HT-29 (cell line): ENCODE measurements at places on chromosomes 12 and 14.

- DNase-seq, result no peak
Measured at GRCh38 chr12:62808166-62808879, 126.6 kb downstream of the PPM1H start.

GRCh38 chr12:31325524-31325875, 450 bp downstream of the SINHCAF start:
- DNase-seq, result no peak

DNA sequence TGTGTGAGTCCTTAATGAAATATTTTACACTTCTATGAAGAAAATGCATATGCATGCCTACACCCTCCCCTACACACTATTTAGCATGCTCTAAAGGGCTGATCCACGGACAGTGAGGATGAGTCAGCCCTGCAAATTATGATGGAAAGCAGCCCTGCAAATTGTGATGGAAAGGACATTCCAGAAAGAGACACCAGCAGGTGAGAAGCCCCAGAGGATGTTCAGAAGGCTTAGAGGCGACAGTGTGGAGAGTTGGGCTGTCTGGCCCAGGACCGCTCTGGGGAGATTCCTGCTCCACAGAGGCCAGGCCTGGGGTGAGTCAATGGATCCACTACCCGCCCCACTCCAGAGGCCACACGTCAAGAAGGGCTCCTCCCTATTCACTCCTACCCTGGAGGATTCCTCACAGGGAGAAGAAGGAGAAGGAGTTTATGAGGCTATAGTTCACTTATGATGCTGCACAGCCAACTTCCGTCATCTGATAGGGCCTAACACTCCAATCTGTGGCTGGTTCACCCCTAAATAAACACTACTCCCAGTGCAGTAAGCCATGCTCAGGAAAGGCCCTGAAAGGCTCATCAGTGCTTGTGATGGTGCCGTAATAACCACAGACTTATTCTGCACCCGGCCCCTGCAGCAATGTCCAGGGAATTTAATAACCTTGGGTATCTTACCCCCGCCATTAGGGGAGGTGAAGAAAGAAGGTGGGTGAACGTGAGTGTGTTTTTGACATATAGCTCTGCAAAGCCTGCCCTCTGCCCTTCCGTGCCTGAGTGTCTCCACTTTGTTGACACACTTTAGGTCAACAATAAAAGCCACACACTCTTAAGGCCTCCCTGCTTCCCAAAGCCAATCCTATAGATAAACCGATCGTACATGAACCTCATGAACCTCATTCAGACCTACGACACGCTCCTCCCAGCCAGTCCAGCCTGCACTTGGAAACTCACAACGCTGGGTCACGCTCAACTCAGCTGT, 46.4 kb downstream of the CLMN start:
- peak; percentile 88 for DNase-seq

DNA sequence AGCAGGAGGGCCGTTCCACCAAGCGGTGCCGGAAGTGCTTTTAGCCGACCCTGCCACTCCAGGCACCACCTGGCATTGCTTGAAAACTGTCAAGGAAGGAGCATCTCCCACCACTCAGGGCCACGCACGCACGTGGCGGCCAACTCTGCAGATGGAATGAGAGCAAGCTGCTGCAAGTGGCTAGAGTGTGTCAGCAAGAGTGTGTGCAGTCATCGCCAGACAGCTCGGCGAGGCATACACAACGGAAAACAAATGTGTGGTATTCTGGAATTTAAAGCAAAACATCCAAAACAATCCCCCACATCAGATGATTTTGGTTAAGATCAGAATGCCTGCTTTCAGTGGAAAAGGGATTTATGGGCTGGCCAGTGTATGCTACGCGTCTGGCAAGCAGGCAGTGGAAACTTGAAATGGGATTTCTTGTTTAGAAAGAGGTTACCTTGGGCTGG, 11.2 kb downstream of the CD9 start:
- DNase-seq, result no peak

DNA sequence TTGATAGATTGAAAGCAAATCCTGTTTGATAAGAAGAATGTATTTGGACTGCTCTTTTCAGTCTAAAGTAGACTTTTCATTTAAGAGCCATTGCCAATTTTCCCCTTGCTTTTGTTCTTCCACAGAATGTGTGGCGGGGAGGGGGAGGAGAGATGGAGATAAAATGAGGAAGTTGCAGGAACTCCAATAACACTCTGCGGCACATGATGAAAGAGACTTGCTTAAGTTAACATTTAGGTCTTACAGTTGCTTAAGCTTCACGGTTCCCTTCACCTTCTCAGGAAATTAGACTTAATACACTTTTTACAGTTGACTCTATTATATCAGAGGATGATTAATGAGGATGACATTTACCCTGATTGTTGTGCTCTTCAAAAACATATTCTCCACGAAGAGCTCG, 537.3 kb downstream of the TMTC2 start:
- DNase-seq, result no peak

- DNase-seq, result no peak
Measured at GRCh38 chr12:112029301-112029700, 16.1 kb downstream of the ERP29 start.

GRCh38 chr14:33393895-33394368, 455.3 kb downstream of the NPAS3 start:
- DNase-seq, result no peak

GRCh38 chr12:84912198-84913128, at the start of gene SLC6A15:
Gene SLC6A15, minus strand, starts transcription at chr12:84912799. Its CDS starts 20,679 bp downstream, at chr12:84892120.
- no peak for DNase-seq

DNA sequence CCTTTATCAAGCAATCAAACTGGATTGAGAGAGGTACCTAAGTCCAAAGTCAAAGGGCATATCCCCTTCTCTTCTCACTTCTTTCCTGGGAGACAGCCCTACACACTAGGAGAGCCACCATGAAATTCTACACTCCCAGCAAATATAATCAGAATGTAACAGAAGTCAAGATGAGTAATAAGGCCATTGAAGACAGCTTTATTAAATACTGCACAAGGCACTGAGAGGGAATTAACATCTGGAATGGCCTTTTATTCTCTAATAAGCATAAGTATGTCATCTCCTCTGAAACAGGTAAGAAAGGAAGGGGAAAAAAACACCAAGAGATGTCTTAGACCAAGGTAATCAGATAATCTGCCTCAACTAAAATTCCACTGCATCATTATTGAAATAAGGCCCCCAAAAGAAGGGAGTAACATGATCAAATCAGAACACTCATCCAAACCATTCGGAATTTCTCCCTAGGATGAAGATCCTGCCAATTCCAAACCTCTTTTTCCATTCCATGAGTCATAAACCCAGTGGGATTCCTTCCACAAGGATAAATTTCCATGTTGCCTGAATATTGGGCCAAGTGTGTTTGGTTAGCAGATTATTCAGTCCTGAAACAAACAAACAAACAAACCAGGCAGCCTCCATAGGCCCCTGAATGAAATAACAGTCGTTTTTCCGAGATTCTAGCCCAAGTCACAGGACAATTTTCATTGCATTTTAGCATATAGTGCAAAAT, 19.9 kb downstream of the SLC35F4 start:
- no peak for DNase-seq

DNA sequence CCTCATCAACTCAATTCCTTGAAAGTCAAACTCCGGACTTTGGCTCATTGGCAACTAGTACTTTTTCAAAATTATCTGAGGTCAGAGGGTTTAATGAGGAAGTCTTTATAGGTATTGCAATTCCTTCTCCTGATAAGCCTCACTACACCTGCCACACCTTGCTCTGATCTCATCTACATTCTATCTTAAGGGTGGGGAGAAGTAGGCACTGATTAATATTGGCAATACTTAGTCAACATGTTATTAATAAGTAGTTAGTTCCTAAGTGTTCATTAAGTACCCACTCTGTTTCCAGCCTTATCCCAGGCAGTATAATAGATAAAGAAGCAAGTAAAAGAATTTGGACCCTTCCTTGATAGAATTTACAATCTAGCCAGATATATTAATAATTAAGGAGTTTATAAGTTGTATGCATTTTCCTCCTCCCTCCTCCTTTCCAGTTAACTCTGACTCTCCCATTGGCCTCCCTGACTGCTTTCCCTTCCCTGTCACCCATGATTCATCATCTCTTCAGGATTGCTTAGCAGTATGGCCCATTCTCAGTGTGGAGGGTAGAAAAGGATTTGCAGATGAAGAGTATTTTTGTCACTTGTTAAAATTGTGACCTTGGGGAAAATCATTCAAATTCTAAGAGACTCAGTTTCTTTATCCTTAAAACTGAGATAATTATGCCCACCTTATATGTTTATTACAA, 231.0 kb upstream of the ATP2B1 start:
- DNase-seq, result peak; percentile 43

- DNase-seq, result no peak
Measured at GRCh38 chr14:67467134-67467533, 21.4 kb downstream of the TMEM229B start.

DNA sequence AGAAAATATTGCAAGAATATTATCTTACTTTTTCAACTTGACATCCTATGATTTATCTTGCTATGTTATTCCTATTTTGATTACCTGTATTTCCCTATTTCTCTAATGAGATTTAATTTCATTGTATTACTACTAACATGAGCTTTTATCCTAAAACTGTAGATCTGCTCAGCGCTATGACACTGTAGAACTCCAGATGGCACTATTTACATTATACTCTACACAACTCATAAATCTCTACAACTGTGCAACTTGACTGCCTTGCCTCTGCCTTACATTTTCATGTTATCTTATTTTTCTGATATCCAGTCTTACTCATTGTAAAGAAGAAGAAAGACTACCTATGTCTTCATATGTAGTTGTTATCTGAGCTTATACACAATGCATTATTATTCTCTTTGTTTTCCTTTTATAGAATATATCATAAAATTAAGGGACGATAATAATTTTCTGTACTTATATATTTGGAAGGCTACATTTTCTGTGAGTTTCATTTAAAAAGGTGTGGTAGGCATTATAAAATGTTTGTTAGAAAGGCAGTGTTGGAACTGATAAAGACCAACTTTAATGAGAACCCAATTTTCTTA, 24.1 kb downstream of the NUP37 start:
- peak; percentile 32 for DNase-seq

DNA sequence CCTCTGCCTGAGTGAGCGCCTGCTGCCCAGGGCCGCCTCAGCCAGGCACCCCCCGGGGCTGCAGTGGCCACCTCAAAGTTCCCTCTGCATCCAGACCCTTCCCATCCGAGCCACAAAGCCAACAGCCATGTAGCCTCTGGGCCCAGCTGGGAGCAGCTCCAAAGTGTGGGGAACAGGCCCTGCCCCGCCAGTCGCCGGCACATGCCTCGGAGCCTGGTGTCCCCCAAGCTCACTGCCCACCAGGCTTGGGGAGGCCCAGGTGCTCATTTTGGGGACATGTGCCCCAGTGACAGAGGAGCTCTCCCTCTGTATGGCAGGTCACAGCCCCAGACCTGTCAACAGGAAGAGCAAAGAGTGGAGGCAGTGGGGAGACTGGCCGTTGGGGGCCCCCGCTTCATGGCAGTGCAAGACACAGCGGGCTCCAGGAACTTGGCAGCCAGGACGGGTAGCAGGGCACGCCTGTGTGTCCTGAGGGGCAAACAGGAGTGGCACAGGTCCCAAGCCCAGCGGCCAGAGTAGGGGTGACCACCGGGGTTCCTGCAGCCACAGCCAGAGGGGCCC, 29.9 kb downstream of the JAG2 start:
- DNase-seq, result no peak

- no peak for DNase-seq
Measured at GRCh38 chr12:44859998-44860689, 16.0 kb downstream of the NELL2 start.

GRCh38 chr14:71006200-71006563, 98.9 kb downstream of the PCNX1 start:
- no peak for DNase-seq

GRCh38 chr14:23827100-23827892, 126.3 kb upstream of the DHRS4 start:
- DNase-seq, result no peak

- no peak for DNase-seq
Measured at GRCh38 chr12:29212682-29213403, 63.8 kb downstream of the FAR2 start.

DNA sequence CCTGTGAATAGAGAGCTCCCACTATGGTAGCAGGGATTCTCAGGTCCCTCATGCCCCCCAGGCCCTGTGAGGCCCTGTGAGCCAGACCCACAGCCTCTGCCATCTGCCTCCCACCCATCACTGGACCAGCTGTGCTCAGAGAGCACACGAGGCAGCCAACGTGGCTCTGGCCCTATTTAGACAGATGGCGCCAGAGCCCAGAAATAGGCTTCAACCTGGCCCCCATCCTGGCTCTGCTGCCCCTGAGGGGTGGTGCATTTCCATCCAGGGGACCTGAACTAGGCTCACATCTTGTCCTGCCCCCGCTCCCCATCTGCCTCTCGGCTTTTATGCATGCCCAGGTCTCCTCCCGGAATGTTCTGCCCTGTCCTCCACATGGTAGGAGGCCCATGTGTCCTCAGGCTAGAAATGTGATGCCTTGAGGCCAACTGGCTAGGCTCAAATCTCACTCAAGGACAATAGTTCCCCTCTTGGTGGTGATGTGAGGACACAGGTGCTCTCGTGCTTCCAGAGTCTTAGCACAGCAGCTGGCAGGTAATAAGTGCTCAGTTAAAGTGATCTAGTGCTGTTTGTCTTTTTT, 18.9 kb downstream of the TMEM63C start:
- no peak for DNase-seq

DNA sequence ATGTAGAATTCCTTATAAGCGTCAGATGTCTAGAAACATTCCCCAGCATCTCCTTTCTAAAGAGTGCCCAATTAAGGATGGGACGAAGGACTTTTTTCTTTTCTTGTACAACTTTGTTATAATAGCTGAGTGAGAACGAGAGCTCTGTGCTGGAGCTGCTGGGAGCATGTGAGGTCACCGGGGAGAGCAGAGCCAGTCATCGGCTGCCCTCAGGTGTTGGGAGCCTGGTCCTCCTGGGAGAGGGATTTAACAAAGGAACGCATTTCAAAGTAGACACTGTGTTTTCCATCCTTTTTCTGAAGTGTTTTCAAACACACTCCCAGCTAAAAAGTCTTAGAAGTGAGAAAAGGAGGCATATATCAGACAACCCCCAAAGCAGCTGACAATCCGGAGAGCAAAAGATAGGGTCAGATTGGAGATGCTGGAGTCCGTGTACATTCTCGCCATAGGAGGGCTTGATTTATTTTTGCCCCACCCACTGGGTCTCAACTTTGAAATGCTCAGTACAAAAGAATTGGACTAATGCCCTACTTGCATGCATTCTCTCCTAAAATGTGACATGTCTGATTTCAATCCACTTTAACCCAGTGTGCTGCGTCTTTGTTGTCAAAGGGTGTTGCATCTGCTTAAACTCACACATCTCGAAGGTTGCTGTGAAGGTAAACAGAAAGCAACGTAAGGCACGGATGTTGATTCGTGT, 50.8 kb upstream of the PIWIL1 start:
- no peak for DNase-seq

DNA sequence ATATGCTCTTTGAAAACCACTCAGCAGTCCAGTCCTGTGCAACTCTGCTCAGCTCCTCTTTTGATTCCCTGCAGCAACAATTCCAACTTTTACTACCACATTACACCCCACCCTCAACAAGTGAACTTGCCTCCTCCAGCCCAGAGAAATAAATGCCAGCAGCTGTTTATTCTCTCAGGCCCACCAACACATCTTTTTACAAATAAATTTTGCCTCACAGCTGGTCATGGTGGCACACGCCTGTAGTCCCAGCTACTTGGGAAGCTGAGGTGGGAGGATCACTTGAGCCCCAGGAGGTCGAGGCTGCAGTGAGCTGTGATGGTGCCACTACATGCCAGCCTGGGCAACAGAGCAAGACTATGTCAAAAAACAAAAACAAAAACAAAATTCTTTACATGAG, 9.8 kb downstream of the SNX6 start:
- DNase-seq, result no peak

GRCh38 chr12:6534945-6535696, 804 bp downstream of the GAPDH start:
- DNase-seq, result peak; percentile 62

GRCh38 chr14:33764876-33765650, 185.8 kb downstream of the EGLN3 start:
- DNase-seq, result no peak
